ENCODE measurements at places on chromosomes 7 and 10. TPM values are rescaled to one million over a fixed set of nuclear protein-coding genes. Genes with fewer than 3 reads are reported as not detected.
A peak's percentile ranks its signal among the peaks of the same experiment; 100 is the strongest.

GRCh38 chr7:32091608-32092210 lies 21.5 kb upstream of the PDE1C start:
- DNase-seq = no peak

DNA sequence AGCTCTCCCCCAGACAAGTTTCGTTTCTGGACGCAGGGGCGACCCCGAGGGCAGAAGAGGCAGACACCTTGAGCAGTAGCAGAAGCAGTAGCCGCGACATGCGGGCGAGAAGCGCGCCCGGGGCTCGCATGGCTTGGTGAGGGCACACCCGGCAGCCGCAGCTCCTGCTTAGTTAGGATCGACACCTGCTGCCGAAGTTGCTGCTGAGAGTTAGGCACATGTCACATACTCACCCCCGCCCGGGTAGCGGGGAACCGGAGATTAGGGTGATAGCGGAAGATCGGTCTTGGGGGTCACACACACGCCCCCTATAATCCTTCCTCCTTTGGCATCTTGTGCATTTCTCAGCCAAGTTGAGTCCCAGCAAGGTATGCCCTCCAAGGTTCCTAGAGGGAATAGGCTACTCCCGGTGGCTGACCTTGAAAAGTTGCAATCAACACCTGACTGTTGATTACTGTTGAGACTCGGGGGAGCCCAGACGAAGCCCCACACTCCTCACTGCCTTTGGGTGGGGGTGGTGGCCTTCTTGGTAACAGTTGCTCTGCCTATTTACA lies 668 bp downstream of the GPR37 start:
- DNase-seq = peak; percentile 11

The HOXA4 gene
- total RNA-seq = 0.22 TPM

DNA sequence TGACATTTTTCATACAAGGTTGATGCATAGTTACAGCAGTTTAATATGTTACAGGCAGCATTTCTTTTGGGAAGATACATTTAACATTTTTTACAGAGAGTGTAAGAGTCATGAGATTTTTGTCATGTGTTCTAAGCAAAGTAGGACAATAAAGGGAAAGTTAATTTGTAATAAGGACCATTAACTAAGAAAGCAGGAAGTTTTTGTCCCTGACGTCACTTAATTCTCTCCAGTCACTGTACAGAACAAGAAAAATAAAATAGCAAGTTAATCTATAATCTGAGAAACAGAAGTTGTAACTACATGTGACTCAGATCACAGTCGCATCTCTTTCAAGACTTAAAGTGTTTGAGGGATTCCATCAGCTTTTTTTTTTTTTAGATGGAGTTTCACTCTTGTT lies 49.5 kb upstream of the CAPZA2 start:
- DNase-seq = no peak

DNA sequence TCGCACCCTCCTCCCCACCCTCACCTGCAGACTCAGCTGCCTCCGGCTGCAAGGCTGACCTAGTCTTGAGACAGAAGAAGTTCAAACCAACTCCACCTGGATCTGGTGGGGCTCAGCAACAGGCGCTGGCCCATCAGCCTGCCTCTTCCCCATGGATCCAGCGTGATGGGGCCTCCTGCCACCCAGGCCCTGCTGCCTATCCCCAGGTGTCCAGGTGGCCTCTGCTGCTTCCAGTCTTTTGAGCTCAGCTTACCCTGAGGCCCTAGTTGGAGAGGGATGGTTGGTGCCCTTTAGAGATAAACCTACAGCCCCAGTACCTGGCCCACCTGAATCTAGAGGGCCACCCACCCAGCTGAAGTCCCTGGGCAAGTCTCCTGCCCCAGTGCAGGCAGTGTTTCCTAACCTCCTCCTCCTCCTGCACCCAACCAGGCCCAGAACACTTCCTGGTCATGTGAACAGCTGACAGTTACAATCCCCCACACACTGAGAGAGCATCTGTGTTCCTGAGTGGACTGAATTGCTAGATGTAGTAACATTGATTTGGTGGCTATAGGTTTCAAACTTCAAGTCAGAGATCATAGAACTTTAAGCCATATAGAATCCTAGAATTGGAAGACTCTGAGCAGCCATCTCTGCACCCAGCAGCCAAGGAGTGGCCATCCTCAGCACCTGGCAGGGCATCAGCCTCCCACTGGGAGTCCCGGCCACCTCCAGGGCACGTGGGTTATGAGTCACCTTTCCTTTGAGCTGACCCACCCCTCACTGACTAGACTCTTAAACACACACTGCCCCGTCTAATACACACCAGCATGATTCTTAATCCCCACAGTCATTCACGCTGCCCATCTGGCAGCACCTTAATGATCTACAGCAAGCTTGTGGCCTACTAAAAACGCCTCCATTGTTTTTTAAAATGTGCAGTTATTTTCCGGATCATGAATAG lies 51.9 kb downstream of the ALOX5 start:
- no peak for DNase-seq
